ENCODE measurements at places on chromosomes 2 and 18. TPM values are rescaled to one million over a fixed set of nuclear protein-coding genes. Genes with fewer than 3 reads are reported as not detected.

The TUBA3E gene
- not detected for polyA plus RNA-seq

The ZNF385B gene
- polyA plus RNA-seq: not detected

The COL6A3 gene
- polyA plus RNA-seq: 316 TPM

The SNTG2 gene
- 0.06 TPM for polyA plus RNA-seq

The DSG4 gene
- not detected for polyA plus RNA-seq

The LRRC30 gene
- polyA plus RNA-seq: not detected

The GCA gene
- 5.2 TPM for polyA plus RNA-seq

The POTEI gene
- not detected for polyA plus RNA-seq

The ACMSD gene
- polyA plus RNA-seq: not detected

The GPR45 gene
- not detected for polyA plus RNA-seq

The DYNC2LI1 gene
- 14.7 TPM for polyA plus RNA-seq

The STPG4 gene
- not detected for polyA plus RNA-seq

The SRD5A2 gene
- not detected for polyA plus RNA-seq

The TYW5 gene
- polyA plus RNA-seq: 5.8 TPM

The SKA1 gene
- polyA plus RNA-seq: 16.3 TPM

The SERPINB12 gene
- polyA plus RNA-seq: not detected

The NCK2 gene
- 20.3 TPM for polyA plus RNA-seq

The THSD7B gene
- not detected for polyA plus RNA-seq

The PIEZO2 gene
- 1.2 TPM for polyA plus RNA-seq

The OSR1 gene
- 11.3 TPM for polyA plus RNA-seq

The DCDC2C gene
- not detected for polyA plus RNA-seq

The TMEM247 gene
- polyA plus RNA-seq: not detected

The ZAP70 gene
- not detected for polyA plus RNA-seq

The GKN1 gene
- polyA plus RNA-seq: not detected

The BCL11A gene
- not detected for polyA plus RNA-seq

The SLC19A3 gene
- polyA plus RNA-seq: 0.16 TPM

The CEBPZOS gene
- 55.3 TPM for polyA plus RNA-seq

The DIPK1C gene
- polyA plus RNA-seq: not detected

The MFSD2B gene
- polyA plus RNA-seq: 0.10 TPM

The IL1RN gene
- 0.36 TPM for polyA plus RNA-seq

The FZD7 gene
- 28.1 TPM for polyA plus RNA-seq

The NIFK gene
- polyA plus RNA-seq: 38.7 TPM

Data from fibroblast of lung (primary cell).